ENCODE measurements at places on chromosomes 1 and 21. TPM values are rescaled to one million over a fixed set of nuclear protein-coding genes. Genes with fewer than 3 reads are reported as not detected.

DNA sequence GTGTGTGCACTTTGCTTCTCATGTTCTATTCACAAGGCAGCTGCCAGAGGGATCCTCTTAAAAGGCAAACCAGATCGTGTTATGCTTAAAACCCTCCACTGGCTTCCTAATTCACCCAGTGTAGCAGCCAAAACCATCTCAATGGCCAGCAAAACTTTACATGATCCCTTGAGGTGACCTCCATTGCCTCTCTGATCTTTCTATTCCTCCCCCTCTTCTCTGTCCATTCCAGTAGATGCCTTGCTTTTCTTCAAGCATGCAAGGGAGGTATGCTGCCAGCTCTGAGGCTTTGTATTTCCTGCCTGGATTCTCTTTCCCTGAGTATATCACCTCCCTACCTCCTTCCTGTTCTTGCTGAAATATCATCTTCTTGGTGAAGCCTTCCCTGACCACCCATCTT is 93.2 kb upstream of the KCNK2 start:
- no peak for DNase-seq

DNA sequence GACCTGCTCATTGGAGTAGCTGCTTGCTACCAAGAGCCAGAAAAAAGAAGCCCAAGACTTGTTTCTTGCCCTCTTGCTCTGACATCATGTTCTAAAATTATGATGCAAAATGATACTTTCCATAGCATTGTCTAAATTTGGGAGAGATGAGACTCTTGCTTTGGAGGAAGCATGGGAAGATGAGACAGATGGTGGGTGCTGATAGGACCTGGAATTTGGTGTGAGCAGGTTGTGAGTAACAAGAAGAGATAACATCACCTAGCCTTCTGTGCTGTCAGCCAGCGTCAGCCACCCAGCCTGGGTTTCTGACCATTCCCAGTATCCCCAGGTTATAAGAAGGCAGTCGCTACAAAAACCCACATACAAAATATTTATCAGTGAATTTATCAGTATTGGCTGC is 67.1 kb upstream of the GCLM start:
- DNase-seq = no peak

GRCh38 chr1:243748706-243749283 is 101.2 kb downstream of the AKT3 start:
- DNase-seq = no peak

DNA sequence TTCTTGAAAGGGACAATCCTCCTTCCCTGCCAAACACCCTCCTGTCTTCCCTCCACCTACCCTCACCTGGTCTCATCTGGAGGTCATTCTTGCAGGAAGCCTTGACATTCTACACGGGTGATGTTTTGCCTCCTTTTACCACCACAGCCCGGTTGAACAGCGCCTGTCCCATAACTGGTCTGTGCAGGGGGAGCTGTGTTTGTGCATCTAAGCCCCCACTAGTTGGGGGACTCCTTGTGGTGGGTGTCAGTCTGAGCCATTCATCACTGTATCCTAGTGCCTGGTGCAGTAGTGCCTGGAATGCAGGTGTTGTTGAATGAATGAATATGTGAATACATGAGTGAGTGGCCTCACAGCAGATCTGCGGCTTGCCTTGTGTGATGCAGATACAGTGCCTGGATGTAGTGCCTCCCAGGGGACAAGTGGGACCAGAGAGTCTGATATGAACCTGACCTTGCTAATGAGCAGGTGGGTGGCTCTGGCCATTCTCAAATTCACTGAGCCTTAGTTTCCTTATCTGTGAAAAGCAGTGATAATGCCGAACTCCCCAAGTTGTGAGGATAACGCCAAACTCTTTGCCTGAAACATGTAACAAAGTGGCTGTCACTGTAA is 79.8 kb downstream of the OMA1 start:
- DNase-seq = no peak

- no peak for DNase-seq
Observed at GRCh38 chr1:113166473-113166872, 93.5 kb downstream of the LRIG2 start.

DNA sequence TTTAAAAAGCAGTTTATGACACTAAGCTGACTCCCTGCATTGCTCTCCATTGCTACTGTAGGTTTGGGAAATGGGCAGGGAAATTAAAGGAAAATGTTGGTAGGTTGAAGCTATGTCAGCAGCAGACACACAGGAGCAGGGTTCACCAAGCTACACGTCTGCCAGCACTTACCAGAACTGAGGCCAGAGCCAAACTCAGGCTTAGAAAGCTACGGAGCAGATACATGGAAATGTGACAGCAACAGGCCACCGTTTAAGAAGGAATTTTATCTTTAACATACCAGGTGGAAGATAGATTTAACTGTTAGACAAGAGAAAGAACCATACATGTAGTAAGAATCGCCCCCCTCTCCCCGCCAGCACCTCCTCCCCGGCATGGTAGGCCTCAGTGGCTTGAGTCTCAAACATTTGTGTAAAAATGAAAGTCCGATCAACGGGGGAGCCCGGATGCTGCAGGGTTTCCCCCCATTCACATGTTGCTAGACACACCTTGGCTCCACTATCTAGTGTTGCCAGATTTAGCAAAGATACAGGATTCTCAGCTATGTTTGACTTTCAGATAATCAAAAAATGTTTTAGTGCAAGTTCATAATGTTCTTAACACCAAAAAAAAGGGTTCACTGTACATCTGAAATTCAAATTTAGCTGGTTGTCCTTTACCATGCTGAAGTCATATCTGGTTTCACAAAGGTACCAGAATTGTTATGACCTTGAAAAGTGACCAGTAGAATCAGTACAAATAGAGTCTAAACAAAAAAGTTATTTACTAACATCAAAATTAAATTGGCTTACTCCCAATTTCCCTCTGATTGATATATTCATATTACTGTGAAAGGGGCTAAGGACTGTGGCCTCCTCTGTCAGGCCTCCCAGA is 6.7 kb downstream of the OR2T11 start:
- no peak for DNase-seq

- DNase-seq = peak; percentile 59
Observed at GRCh38 chr1:153390938-153391710, at the start of gene S100A8. Gene S100A8 (minus strand): TSS chr1:153391073. CDS start chr1:153390535, 538 bp downstream.

Gene FMO4
- 2.5 TPM for total RNA-seq

Gene SIM2
- total RNA-seq = 14.8 TPM

Gene SH2D1B
- total RNA-seq = not detected

Gene HES2
- total RNA-seq = 5.9 TPM

Gene OVAAL
- total RNA-seq = not detected

Gene HRNR
- total RNA-seq = not detected
